ENCODE measurements at places on chromosomes 1 and 21. TPM values are rescaled to one million over a fixed set of nuclear protein-coding genes. Genes with fewer than 3 reads are reported as not detected.

ZNF670 gene
- 1.1 TPM for total RNA-seq

STUM gene
- total RNA-seq: not detected

IL20 gene
- not detected for total RNA-seq

RIPPLY3 gene
- total RNA-seq: not detected

QSOX1 gene
- total RNA-seq: 634 TPM

FAM167B gene
- 0.47 TPM for total RNA-seq

LYSMD1 gene
- 5.0 TPM for total RNA-seq

SLC5A9 gene
- total RNA-seq: not detected

HSD3B2 gene
- total RNA-seq: not detected

EDARADD gene
- under 0.01 TPM for total RNA-seq

KRTAP19-3 gene
- total RNA-seq: not detected

TTC3 gene
- 289 TPM for total RNA-seq

KRTAP7-1 gene
- total RNA-seq: not detected

FAM3B gene
- total RNA-seq: not detected

GPR52 gene
- 0.63 TPM for total RNA-seq

All from bronchial smooth muscle cell (primary cell).